ENCODE measurements at places on chromosomes 12 and 14.

GRCh38 chr12:85352016-85352415 lies 72.0 kb downstream of the ALX1 start:
- DNase-seq = no peak

DNA sequence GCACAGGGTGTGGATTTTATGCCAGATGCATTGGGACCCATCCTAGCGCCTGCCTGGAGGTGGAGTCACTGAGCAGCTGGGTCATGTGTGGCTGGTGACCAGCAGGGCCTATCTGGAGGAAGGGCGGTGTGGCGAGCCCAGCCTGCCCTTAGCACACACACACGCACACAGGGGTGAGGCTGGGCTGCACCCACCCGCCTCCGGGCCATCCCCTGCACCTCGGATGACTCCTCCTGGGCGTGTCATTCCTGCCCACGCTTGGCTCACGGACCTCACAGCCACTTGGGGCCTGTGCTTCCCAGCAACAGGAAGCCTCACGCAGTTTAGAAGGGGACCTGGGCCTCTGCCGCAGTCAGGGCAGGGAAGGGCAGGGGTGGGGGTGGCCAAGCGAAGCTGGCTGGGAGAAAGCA lies 36.2 kb upstream of the FZD10 start:
- no peak for DNase-seq

GRCh38 chr12:4356041-4356327 lies 23.5 kb downstream of the FGF23 start:
- DNase-seq = no peak

DNA sequence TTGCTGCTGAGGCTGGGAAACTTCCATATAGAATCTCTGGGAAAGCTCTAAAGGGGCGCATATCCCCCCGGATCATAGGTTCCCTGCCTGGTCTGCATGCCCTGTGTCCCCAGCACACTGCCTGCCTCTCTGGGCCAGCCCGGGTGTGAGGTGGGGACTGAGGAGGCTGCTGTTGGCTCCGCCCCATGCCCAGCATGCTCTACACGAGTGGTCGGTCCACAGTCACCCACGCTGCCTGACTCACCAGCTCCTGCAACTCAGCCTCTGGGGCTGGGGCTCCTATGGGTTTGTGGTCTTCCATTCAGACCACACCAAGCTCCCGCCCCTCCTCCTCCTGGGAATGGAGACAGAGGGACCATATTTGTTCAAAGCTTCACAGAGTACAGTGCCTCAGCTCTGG lies 88.5 kb upstream of the ANO2 start:
- DNase-seq = no peak

DNA sequence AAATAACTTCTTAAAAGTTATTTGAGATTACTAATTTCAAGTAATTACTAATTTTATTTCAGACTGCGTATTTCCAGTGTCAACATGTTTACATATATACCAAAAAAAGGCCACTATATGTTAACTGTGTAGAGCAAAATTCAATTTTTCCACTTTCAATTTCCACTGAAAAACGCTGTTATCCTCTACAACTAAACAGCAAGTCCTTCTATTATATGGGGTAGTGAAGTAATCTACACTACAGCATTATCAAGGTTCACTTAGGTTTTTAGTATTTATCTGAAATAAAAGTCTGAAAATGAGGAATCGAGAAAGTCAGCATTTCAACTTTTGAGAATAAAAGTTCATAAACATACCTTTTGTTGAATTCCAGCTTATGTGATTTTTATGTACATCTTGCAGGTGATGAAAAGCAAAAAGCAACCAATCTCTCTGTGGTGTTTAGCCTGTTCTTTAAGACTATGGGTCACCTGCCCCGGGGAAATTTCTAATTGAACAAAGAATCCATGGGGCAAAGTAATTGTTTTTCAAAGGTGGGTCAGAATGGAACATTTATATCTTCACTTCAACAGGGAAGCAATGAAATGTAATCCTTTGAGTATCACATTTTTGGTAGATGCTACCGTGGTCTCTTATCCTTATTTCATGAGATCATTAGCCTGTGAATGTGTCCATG lies 3.3 kb downstream of the BTG1 start:
- DNase-seq = no peak

- DNase-seq = no peak
Observed at GRCh38 chr12:25743679-25744215, 190.7 kb upstream of the LMNTD1 start.

DNA sequence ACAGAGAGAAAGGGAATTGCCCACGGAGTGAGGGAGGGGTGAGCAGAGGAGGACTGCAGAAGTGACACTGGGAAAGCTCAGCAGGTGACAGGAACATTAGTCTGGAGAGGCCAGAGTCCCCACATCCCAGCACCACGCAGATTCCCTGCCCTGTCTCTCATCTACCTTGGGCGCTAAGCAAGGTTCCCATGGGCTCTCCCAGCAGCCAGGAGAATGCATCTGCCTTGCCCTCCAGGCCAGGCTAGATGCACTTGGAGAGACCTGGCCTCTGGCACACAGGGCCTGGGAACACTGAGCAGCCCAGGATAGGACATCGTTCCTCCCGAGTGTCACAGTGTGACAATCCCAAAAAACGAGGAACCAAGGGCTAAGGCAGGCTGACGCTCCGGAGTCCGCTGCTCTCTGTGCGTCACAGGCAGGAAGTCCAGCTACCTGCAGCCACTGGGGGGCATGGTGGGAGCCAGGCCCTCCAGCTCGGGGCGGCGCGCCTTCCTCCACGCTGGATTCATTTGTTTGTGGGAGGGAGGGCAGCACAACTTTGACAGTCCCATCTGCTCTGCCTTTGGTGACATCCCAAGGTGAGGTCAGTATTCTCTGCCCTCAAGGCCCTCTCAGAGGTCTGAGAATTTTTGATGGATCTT lies 5.4 kb upstream of the NGB start:
- no peak for DNase-seq

GRCh38 chr12:52636189-52636588 lies 15.8 kb downstream of the KRT2 start:
- DNase-seq = peak; percentile 32

- peak; percentile 70 for DNase-seq
Observed at GRCh38 chr12:68040450-68041075, 51.3 kb downstream of the IFNG-AS1 start.
